Fibroblast of lung (primary cell): ENCODE measurements at places on chromosomes 2 and 18. TPM values are rescaled to one million over a fixed set of nuclear protein-coding genes. Genes with fewer than 3 reads are reported as not detected.

PNO1 gene
- total RNA-seq, result 12.9 and 14.4 TPM in 2 replicates

DLGAP1 gene
- total RNA-seq, result 0.17 and 0.51 TPM in 2 replicates

FEV gene
- not detected in 2 replicates for total RNA-seq

TRAK2 gene
- 72.9 and 81.1 TPM in 2 replicates for total RNA-seq

NAT8 gene
- not detected in 2 replicates for total RNA-seq

CIDEA gene
- 0.26 and 1.7 TPM in 2 replicates for total RNA-seq

PROKR1 gene
- total RNA-seq, result not detected in 2 replicates

SERPINB4 gene
- not detected in 2 replicates for total RNA-seq

KCMF1 gene
- total RNA-seq, result 29.3 and 61.8 TPM in 2 replicates

DNA sequence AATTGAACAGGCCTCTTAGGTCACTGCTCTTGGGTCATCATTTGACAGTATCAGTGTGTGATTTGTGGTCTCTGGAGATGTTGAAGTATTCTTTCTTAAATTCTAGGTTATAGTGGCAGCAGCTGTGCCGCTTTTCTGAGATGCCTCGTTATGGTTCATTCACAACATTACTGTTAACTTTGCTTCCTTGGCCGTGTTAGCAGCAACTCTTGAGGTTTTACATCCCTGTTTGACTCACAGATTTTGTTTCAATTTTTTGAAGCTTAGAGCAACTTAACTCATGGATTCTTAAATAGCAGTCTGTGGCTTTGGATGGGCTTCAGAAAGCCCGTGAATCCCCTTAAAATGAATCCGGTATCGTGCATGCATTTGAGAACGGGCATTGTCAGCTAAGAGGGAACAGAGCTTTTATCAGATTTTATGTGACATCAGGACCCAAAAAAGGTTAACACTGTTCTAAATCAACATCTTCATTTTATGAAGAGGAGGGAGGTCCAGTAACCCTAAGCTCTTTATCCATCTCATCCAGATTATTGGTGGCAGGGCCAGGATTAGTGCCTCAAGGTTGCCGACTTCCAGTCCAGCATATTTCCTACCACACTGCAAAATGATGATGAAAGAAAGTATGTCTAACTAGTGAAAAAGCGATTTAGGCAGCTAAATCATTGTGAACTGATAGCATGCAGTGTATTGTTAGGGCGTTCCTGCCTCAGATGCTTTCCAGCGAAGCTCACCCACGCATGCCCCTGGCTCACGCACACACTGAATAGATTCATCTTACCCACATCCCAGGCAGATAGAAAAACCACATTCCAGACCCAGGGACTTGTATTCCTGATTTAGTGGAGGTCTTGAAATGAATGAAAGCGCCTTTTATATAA is 5.1 kb downstream of the TRIB2 start:
- no peaks in the 10 kb centered on the region for H3K27me3 ChIP-seq
- H3K27ac ChIP-seq, result peak overlapping the region; percentile 88
- peaks cover 3% of the 10 kb centered on the region for H3K36me3 ChIP-seq
- H3K4me1 ChIP-seq, result peaks cover 18% of the 10 kb centered on the region
- peak; percentile 99 for DNase-seq

GRCh38 chr18:59419386-59419785 is 60.3 kb upstream of the LMAN1 start:
- no peaks in the 10 kb centered on the region for H3K27me3 ChIP-seq
- no peak overlapping the region for H3K4me3 ChIP-seq
- H3K27ac ChIP-seq, result no peak overlapping the region
- DNase-seq, result no peak

GRCh38 chr2:202377207-202377761 is 1.2 kb downstream of the BMPR2 start:
- H3K27me3 ChIP-seq, result no peaks in the 10 kb centered on the region
- DNase-seq, result no peak
- H3K4me1 ChIP-seq, result peaks cover 4% of the 10 kb centered on the region
- no peaks in the 10 kb centered on the region for H3K36me3 ChIP-seq

- no peaks in the 10 kb centered on the region for H3K4me1 ChIP-seq
- no peak overlapping the region for H3K27ac ChIP-seq
- no peak overlapping the region for H3K4me3 ChIP-seq
- no peaks in the 10 kb centered on the region for H3K36me3 ChIP-seq
- no peaks in the 10 kb centered on the region for H3K27me3 ChIP-seq
Observed at GRCh38 chr2:220192994-220193753, 565.7 kb downstream of the SLC4A3 start.

DNA sequence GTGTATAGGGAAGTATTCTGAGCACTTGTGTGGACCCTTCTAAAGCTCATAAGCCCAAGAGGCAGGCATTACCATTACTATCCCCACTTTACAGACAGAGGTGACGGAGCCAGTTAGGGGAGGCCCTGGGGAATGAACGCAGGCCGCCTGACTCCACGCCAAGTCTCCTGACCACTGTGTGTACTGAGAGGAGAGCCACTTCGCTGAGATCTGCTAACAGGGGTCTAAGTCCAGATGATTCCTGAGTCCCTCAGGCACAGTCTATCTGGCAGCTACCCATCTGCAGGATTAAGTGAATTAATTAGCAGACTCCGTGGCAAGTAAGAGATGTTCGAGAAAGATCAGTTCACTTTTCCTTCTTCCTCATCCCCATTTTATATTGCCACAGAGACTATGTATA is 13.7 kb downstream of the CYB5A start:
- H3K27me3 ChIP-seq, result no peaks in the 10 kb centered on the region
- DNase-seq, result no peak
- no peaks in the 10 kb centered on the region for H3K36me3 ChIP-seq
- H3K4me1 ChIP-seq, result no peaks in the 10 kb centered on the region
- no peak overlapping the region for H3K27ac ChIP-seq

DNA sequence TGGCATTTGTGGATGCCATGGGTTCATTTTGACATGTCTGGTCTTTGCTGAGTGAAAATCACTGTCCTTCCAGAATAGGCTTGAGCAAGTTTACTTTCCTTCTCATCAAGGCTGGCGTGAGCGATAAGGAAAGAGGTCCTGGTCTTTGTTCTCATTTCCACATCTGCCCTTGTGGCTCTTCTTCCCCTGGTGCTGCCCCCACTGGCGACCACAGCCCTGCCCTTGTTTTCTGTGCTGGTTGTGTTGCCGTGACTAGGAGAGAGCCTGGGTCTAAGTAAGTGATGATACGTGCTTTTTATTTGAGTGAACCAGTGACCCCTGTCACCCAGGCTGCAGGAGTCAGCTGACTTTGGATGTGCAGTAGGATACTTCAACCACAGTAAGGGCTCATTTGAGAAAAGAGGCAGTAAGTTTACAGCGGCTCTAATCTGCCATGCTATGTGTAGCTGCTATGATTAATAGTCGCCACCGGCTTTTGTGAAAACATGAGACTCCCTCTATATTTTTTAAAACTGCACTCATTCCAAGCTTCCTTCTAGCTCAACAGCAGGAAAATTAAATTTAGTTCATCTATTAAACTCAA is 441.7 kb downstream of the RNF144A start:
- DNase-seq, result no peak
- no peaks in the 10 kb centered on the region for H3K36me3 ChIP-seq
- H3K27me3 ChIP-seq, result no peaks in the 10 kb centered on the region
- H3K27ac ChIP-seq, result no peak overlapping the region

- no peak for DNase-seq
- H3K27ac ChIP-seq, result no peak overlapping the region
- H3K27me3 ChIP-seq, result no peaks in the 10 kb centered on the region
- H3K4me3 ChIP-seq, result no peak overlapping the region
Observed at GRCh38 chr18:77049938-77050337, 82.6 kb downstream of the MBP start.

GRCh38 chr2:128323555-128323931 is 4.9 kb upstream of the HS6ST1 start:
- H3K4me3 ChIP-seq, result no peak overlapping the region
- no peak overlapping the region for H3K27ac ChIP-seq

DNA sequence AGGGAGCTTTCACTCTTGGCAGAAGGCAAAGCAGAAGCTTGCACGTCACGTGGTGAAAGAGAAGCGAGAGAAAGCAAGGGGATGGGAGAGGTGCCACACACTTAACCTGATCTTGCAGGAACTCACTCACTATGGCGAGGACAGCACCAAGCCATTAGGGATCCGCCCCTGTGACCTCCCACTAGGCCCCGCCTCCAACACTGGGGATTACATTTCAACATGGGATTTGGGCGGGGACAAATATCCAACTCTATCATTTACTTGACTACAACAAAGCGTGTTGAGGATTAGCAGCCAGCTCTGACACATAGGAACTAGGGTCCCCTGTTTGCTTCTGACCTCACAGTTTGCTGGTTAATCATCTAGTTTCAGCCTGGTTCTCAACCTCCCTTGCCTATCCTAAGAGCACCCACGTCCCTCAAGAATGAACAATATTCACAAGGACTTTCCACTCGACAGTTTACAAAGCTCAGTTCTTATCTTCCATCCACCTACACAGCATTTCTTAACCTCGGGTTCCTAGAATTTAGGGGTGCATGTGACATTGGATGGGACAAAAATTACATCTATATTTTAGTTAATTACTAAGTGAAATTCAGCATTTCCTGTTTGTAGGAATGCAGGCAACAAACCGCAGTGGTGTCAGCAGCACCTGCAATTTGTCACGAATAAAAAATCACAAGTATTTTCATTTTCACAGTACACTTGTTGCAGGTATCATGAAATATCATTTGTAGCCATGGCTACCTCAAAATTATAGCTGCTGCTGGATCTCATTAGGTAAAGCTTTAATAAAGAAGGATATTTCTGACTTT is 36.0 kb downstream of the LBH start:
- H3K27ac ChIP-seq, result no peak overlapping the region
- no peak overlapping the region for H3K4me3 ChIP-seq
- H3K36me3 ChIP-seq, result no peaks in the 10 kb centered on the region
- DNase-seq, result no peak
- no peaks in the 10 kb centered on the region for H3K27me3 ChIP-seq

GRCh38 chr2:212539072-212539880 is 674 bp upstream of the ERBB4 start:
- no peak overlapping the region for H3K27ac ChIP-seq
- no peaks in the 10 kb centered on the region for H3K36me3 ChIP-seq
- H3K4me3 ChIP-seq, result peak overlapping the region; percentile 50
- DNase-seq, result peak; percentile 6
- peaks cover 2% of the 10 kb centered on the region for H3K4me1 ChIP-seq

- no peaks in the 10 kb centered on the region for H3K27me3 ChIP-seq
- no peaks in the 10 kb centered on the region for H3K36me3 ChIP-seq
- no peak for DNase-seq
Observed at GRCh38 chr2:171487803-171488259, 34.4 kb upstream of the CYBRD1 start.

- no peaks in the 10 kb centered on the region for H3K36me3 ChIP-seq
- no peak overlapping the region for H3K4me3 ChIP-seq
- DNase-seq, result no peak
- peaks cover 15% of the 10 kb centered on the region for H3K27me3 ChIP-seq
Observed at GRCh38 chr2:242029422-242030225, 160.1 kb downstream of the RTP5 start.

DNA sequence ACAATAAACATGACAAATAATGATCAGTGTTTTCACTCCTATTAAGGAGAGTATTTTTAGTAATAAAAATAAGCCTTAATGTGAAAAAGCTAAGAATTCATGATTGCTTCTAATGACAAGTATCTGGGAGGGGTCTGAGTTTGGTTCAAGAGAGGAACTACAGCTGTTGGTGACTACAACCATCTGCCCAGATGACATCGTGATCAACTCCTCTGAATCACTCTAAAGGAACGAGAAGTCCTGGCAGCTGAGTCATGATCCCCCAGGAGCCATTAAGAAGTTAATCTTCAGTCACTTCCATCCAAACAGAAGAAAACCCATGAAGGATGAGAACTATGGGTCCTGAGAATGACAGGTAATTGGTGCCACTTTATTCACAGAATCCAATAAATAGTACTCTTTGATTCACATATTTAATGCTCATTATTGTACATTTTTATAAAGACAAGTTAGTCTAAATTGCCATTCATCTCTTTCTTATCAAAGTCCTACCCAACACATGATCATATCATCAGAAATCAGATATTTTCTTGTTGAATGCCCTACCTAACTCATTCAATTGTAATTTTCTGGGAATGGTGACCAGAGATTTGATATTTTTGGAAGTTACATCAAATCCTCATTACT is 6.8 kb downstream of the TFPI start:
- peak overlapping the region; percentile 76 for H3K27ac ChIP-seq
- H3K4me3 ChIP-seq, result no peak overlapping the region
- no peaks in the 10 kb centered on the region for H3K36me3 ChIP-seq
- H3K4me1 ChIP-seq, result peaks cover 28% of the 10 kb centered on the region
- H3K27me3 ChIP-seq, result no peaks in the 10 kb centered on the region

DNA sequence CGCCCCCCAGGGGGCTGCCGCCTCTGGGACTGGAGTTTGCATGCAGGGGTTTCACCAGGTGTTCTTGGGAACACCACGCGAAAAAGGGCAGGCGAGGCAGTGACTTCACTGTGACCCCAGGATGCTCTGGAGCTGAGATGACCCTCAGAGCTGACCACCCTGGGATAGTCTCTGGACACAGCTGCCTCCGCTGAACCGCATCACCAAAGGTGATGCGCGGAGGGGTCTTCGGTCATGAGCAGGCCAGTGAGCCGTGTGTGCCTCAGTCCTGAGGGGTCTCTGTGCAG is 17.5 kb downstream of the GPR35 start:
- no peaks in the 10 kb centered on the region for H3K36me3 ChIP-seq
- DNase-seq, result no peak
- no peak overlapping the region for H3K4me3 ChIP-seq
- H3K4me1 ChIP-seq, result no peaks in the 10 kb centered on the region

DNA sequence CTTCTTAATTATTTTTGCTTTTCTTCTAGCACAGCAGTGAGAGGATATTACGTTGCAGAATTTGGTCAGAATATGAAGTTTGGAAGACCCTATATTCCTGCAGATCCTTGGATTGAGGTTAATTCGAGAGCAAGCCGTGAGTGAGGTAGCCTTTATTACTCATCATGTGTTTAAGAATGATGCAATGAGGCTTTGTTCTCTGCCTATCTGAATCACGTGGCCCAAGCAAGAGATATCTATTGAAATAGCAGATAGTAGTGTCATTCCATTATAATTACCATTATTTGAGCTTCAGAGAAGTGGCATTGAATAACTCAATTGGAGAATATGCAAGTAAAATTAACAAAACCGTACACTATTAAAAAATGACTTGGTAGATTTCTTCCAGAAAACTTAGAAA is 641.1 kb downstream of the TMEM182 start:
- H3K4me1 ChIP-seq, result no peaks in the 10 kb centered on the region
- no peaks in the 10 kb centered on the region for H3K27me3 ChIP-seq
- H3K27ac ChIP-seq, result no peak overlapping the region
- H3K36me3 ChIP-seq, result no peaks in the 10 kb centered on the region
- H3K4me3 ChIP-seq, result no peak overlapping the region
- DNase-seq, result peak; percentile 52

GRCh38 chr2:182867426-182868053 is 1.1 kb upstream of the FRZB start:
- H3K4me1 ChIP-seq, result no peaks in the 10 kb centered on the region
- no peak overlapping the region for H3K27ac ChIP-seq
- H3K27me3 ChIP-seq, result no peaks in the 10 kb centered on the region

DNA sequence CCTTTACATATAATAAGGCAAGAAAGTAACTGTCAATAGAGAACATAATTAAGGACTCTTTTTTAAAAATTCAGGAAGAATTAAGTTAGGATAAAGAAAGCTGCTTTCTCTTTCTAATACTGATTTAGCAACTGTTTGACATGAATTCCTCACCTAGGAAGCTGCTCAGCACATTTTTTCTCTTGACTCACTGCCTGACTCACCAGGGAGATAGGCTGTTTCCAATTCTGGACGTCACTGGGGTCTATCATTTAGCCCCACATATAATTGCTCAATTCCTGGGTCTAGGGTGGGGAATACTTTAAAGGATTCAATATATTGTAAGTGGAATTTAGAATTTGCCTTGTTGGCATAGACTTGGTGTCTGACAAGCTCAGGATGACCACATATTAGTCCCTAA is 50.8 kb upstream of the UGP2 start:
- peak; percentile 93 for DNase-seq
- H3K36me3 ChIP-seq, result no peaks in the 10 kb centered on the region
- H3K4me1 ChIP-seq, result peaks cover 24% of the 10 kb centered on the region
- H3K27ac ChIP-seq, result peak overlapping the region; percentile 72
- no peaks in the 10 kb centered on the region for H3K27me3 ChIP-seq
